ENCODE measurements at places on chromosomes 4 and X.

DNA sequence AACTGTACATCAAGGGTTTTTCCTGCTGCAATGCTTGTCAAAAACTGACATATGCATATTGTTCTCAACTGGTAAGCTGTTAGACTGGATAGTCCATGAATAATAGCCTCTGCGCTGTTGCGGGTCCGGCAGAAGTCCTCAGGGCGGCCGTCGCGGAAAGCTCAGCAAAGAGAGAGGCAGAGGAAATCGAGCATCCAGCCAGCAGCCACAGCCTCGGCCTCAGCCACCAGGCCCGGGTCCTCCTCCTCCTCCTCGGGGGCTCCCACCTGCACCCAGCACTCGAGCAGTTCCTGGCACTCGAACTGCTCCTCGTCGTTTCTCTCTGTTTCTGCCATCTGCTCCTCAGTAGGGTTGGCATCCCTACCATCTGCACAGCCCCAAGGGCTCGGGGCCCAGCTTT, 53.7 kb downstream of the UPRT start:
- DNase-seq = no peak

DNA sequence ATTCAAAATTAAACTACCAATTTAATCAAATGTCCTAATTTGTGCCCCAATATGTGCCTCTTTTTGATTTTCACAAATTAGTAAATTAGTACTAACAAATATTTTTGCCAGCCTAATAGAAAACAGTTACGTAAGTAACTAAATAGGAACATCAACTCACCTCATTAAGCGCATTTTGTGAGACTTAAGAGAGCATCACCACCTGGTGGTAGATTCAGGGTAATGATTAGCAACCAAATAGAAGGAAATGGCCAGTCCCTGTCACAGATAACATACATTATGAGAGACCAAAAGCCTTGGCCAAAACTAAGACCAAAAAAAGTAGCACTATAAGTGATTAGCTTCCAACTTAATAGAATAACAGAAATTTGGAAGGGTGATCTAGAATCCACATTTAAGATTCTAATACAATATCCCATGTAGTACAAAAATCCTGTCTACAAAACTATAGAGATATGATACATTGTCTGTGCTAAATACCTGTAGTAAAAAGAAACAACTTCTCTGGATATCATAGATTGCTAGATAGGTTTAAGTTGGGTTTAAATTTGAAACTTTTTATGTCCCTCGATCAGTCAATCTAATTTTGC, 46.7 kb downstream of the C4orf46 start:
- DNase-seq = peak; percentile 22

DNA sequence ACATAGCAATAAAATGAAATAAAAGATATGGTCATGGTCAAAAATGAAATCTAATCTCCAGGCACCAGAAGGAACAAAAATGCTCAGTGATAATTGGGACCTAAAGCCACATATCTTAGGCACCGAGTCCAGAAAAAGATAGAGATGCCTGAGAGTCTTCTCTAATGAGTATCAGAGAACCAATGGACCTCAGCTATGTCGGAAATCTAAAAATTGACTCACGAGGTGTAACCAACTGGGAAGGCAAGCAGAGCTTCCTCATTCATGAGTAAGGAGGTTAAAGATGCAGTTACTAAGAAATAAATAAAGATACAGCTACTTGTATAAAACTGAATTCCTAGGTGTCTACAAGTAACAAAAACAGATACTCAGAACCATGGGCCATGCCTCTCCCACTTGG, 72.1 kb downstream of the KLHL34 start:
- no peak for DNase-seq

DNA sequence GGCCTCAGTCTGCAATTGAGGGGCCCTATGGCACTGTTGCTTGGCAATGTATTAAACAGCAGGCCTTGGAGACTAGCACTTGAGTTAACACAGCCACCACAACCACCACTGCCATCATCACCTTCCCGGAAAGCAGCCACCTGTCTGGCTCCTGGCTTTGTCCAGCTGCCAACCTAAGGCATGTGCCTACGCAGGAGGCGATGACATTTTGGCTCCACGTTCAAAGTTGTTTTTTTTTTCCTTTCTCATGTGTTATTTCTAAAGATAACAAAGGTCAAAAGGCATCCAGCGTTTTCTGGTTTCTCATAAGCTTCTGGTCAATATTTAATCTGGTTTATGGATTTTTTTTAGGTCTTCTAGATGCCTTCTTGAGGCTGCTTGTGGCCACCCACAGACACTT, 7.5 kb downstream of the CLDN2 start:
- no peak for DNase-seq

GRCh38 chr4:5942947-5943346, 50.1 kb upstream of the CRMP1 start:
- no peak for DNase-seq

GRCh38 chrX:68650491-68650890, 3.0 kb downstream of the STARD8 start:
- DNase-seq = no peak

DNA sequence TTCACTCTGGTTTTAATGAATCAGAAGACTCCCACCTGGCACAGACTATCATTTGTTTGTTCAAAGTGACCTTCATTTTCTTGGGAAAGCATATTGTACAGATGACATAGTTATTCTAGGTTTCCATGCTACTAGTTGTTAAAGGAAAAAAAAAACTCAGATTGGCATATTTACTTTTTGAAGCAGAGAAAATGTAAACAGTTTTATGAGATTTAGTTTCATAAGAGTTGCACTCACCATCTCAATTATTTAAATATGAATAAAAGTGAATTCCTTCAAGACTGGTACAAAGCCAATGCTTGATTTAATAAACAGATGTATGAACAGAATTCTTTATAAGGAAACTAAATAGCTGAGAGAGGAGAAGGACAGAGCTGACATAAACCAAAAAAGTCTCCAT, 280.3 kb upstream of the UGT8 start:
- no peak for DNase-seq

GRCh38 chr4:94974773-94975172, 217.0 kb downstream of the BMPR1B start:
- DNase-seq = no peak

GRCh38 chr4:144785961-144786360, 140.0 kb downstream of the HHIP start:
- DNase-seq = no peak

DNA sequence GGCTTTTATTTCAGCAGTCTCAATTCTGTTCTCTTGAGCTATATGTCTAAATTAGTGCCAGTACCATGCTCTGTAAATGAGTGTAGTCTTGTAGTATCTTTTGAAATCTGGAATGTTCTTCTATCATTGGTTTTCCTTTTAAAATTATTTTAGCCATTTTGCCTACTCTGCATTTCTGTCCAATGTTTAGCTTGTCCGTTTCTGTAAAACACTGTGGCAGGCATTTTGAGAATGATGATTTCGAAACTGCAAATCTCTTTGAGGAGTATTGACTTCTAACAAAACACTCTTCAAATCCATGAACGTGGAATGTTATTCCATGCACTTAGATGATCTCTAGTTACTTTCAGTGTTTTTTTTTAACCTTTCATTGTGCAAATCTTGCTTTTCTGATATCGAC, 28.3 kb upstream of the PPP4R3C start:
- no peak for DNase-seq

DNA sequence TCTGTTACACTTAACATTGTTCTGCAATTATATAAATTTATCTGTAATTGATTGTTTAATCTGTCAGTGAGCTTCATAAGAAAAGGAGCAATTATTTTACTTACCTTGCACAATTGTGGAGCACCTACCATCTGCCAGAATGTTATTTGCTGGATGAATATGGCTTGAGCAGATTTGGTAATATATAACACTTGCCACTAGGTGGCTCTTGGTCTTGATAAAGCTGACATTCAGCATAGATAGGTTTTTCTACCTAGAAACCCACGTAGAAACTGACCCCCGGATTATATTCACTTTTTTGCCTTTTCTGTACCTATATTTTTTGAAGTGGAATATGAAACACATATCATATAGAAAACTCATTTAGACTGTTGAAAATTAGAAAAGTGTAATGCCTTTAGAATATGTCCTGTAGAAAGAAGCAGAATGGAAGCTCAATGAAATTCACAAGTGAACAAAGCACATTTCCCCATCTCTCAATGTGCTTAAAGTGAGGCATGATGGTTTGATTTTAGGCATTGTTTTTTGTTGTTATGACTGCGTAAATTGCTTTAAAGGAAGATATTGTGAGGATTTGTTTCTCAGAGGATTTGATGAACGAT, 9.5 kb downstream of the RBPJ start:
- no peak for DNase-seq

DNA sequence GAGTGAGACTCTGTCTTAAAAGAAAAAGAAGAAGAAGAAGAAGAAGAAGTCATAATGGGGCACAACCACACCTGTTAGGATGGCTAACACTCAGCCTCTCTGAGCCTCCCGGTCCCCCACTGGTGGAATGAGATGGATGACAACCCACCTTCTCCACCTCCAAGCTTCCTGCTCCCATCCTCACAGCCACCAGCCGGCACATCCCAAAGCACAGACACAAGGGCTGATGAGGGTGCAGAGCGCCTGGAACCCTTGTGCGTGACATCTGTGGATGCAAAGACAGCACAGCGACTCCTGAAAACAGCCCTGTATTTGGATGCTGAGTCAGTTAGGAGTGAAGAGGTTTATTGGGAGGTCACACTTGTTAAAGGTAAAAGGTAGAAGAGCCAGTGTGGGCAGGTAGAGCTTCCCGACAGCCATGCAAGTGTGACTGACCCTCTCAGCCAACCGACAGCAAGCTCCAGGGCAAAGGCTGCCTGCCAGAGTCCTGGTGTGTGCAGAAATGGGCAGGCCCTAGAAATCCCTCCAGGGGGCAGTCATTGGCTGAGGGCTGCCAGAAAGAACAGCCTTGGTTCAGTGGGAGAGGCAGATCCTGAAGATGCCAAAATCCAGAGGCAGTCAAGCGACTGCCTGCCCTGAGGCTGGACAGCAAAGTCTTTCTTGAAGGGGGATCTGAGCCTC, 26.6 kb upstream of the MAN2B2 start:
- DNase-seq = no peak

- DNase-seq = no peak
Observed at GRCh38 chr4:143212566-143212965, 27.8 kb downstream of the USP38 start.

- no peak for DNase-seq
Observed at GRCh38 chr4:1770791-1771231, 22.3 kb upstream of the FGFR3 start.

GRCh38 chr4:168164915-168165548, 72.7 kb downstream of the ANXA10 start:
- DNase-seq = no peak

- DNase-seq = no peak
Observed at GRCh38 chr4:3366893-3367775, 74.3 kb downstream of the RGS12 start.

- no peak for DNase-seq
Observed at GRCh38 chr4:182530451-182530850, 287.2 kb downstream of the TENM3 start.

GRCh38 chrX:2901367-2902036, 27.6 kb downstream of the ARSD start:
- no peak for DNase-seq

GRCh38 chrX:129000797-129001196, 522.5 kb downstream of the SMARCA1 start:
- DNase-seq = no peak

DNA sequence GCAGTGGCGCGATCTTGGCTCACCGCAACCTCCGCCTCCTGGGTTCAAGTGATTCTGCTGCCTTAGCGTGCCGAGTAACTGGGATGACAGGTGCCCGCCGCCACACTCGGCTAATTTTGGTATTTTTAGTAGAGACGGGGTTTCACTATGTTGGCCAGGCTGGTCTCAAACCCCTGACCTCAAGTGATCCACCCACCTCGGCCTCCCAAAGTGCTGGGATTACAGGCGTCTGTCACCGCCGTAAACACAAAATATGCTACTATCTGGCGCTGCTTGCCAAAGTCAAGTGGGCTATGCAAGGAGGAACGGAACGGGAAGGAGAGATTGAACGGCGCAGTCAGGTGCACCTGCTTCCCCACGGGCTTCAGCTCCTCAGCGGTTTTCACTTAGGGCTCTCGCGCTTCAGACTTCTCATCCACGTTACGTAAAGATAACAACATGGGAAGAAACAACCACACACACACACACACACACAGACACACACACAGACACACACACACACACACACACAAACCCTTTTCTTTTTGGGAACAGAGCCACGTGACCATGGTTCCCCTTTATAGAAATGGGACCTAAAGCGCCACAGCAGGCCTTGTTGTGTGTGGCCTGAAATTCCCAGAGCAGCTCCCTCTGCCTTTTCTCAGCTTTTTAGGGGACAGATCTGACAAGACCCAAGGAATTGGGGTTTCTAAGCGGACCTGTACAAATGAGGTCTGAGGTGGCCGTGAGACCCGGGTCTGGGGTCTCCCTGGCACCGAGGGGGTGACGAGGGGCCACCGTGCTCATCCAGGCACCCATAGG, 1.5 kb downstream of the P2RY8 start:
- no peak for DNase-seq

DNA sequence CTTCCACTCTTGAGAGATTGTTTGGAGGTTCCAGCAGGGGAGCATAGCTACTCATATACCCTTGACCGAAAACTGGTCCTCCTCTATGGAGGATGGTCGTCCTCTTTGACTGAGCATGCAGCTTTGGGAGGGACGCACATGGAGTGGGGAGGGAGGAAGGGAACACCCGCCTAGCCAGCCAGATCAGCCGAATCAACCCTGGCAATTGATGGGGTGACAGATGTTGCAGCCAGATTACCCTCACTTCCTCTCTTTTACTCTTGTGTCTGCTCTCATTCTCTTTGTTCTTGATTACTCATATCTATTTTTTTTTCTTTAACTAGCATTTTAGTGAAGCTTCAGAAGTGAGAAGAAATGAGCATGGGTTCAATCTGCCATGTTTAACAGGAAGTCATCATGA, 19.6 kb downstream of the MGST2 start:
- DNase-seq = no peak

DNA sequence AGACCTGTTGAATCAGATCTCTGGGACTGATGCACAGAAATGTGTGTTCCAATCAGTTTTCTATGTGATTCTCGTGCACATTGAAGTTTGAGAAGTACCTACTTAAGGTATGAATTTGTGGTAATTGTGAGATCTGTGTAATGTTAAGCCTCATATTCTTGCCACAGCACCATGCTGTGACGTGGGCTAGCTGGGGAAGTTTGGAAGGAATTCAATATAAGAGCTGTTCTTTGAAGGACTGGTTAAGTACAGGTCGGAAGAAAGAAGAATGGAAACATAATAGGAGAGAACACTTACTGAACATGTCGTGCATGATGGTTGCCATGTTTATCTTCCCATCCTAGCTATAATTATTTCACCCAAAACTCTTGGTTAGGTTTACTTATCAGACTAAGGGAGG, 79.7 kb upstream of the CXXC4 start:
- no peak for DNase-seq

GRCh38 chr4:112302320-112303274, 5.4 kb downstream of the ALPK1 start:
- DNase-seq = no peak

- DNase-seq = no peak
Observed at GRCh38 chr4:158625544-158625943, 46.1 kb downstream of the C4orf46 start.

- no peak for DNase-seq
Observed at GRCh38 chr4:56799161-56799759, 22.2 kb downstream of the SPINK2 start.

GRCh38 chr4:113398441-113399143, 349.1 kb downstream of the ANK2 start:
- no peak for DNase-seq
